ENCODE measurements at places on chromosomes 5 and 9. TPM values are rescaled to one million over a fixed set of nuclear protein-coding genes. Genes with fewer than 3 reads are reported as not detected.

The IFNE gene
- total RNA-seq, result 1.3 TPM

The HIGD2A gene
- 26.0 TPM for total RNA-seq

The DMRT3 gene
- total RNA-seq, result not detected

The GFI1B gene
- not detected for total RNA-seq

The CENPP gene
- total RNA-seq, result 2.4 TPM

The SLCO6A1 gene
- not detected for total RNA-seq

The INSL4 gene
- not detected for total RNA-seq

The PAEP gene
- total RNA-seq, result not detected

The TAS2R1 gene
- not detected for total RNA-seq

The PDE6A gene
- not detected for total RNA-seq

The TAF11L13 gene
- total RNA-seq, result not detected

The FAM174A gene
- 16.0 TPM for total RNA-seq

The IFNW1 gene
- total RNA-seq, result not detected

The CDC20B gene
- total RNA-seq, result under 0.01 TPM

The RNF183 gene
- total RNA-seq, result not detected

The DND1 gene
- 0.24 TPM for total RNA-seq

The C9orf50 gene
- 0.61 TPM for total RNA-seq

The RANBP3L gene
- 2.3 TPM for total RNA-seq

The PCDH12 gene
- total RNA-seq, result 0.24 TPM

The UAP1L1 gene
- 32.5 TPM for total RNA-seq

The DDX4 gene
- not detected for total RNA-seq

The SEC24A gene
- total RNA-seq, result 45.6 TPM

The ENTPD2 gene
- not detected for total RNA-seq

The PLPP7 gene
- total RNA-seq, result 10.6 TPM

The OBP2B gene
- total RNA-seq, result not detected

The HACD4 gene
- 14.5 TPM for total RNA-seq

The TAF11L10 gene
- not detected for total RNA-seq

The CKMT2 gene
- not detected for total RNA-seq

The NUP214 gene
- total RNA-seq, result 18.9 TPM

The HMGXB3 gene
- total RNA-seq, result 66.2 TPM

The PCDHGC4 gene
- total RNA-seq, result 6.3 TPM

Data from hair follicle dermal papilla cell (primary cell).